ENCODE measurements at places on chromosomes 7 and 10.

GRCh38 chr10:60798031-60798430, 19.8 kb downstream of the CDK1 start:
- no peak for DNase-seq

- no peak for DNase-seq
Measured at GRCh38 chr7:79376299-79377025, 77.0 kb downstream of the MAGI2 start.

DNA sequence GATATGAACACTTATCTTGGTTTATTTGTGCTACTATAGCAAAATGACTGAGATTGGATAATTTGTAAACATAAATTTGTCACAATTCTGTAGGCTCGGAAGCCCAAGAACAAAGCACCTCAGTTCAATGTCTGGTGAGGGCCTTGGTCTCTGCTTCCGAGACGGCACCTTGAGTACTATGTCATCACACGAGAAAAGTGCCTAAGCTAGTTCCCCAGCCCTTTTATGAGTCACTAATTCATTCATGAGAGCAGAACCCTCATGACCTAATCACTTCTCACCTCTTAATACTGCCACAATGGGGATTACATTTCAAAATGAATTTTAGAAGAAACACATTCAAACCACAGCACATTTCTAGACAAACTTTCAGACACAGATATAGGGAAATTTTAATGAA, 52.0 kb upstream of the PRSS1 start:
- no peak for DNase-seq

DNA sequence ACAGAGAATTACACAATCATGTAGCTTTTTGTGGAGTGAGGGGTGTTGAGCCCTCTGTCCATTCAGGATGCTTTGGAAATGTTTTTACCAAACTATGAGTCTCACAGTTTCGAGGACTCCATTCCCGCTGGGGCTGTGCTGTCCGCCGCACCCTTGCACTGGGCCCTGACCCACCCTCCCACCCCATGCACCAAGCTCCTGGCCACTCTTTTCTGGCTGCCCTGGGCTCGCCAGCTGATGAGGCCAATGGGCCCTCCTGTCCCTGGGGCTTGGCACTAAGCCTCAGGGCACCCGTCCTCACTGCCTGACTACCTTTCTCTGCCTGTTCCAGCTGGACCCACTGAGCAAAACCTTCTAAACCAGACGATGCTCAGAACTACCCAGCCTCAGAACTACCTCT, 332.1 kb downstream of the PTPRN2 start:
- no peak for DNase-seq
